ENCODE measurements at places on chromosomes 3 and 15.

GRCh38 chr15:40323953-40324937 lies 753 bp downstream of the INAFM2 start:
- DNase-seq, result no peak

DNA sequence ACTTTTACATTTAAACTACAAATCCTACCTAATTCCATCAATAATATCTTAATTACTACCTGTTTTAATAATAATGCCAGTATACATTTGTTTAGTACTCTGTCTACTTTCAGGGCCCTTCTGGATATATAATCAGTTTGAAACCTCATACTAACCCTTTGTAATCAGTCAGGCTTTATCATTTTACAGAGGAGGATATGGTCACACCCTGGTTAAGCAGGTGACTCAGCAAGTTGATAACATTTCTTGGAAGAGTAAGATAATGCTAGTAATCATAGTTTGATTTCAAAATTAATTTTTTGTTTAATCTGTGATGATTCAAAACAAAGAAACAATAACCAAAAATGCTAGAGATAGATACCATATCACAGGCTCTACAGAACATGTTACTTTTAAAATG lies 208.2 kb upstream of the MANF start:
- DNase-seq, result no peak

DNA sequence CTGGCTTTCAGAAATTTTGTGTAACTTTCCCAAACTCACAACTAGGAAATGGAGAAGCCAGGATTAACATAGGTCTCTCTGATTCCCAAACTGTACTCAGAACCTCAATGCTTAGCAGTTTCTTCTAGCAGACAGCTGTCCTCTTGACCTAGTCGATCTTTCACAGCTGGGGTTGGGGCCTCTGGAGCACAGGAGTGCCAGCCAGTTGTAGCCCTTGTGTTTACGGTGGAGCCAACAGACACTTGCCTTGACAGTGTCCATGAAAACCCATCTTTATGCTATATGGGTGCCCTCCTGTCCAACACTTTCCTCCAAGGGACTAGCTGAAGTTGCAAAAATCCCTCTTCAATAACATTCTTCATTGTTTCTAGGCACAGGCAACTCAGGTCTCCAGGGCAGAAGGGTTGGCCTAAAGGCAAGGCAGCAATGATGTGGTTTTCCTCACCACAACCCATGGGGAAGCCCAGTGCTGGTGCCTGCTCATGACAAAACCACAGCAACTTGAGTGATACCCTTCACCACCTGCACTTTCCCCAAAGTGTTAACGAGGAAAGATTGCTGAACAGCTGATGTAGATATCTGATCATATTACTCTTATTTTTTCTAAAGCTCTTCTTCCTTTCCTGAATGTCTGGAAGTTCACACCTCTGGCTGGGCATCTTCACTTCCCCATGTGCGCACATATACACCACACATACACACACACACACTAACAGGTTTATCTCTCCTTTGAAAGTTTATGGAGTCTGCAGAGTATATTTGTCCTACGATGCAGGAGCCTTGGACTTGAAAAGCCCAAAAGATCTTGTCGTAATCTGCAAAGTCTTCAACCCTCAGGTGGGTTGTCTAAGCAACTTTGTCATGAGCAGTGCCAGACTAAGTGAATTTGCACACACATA lies 11.0 kb upstream of the KNG1 start:
- DNase-seq, result no peak

- DNase-seq, result no peak
Measured at GRCh38 chr15:88378188-88378637, 89.0 kb downstream of the MRPL46 start.

GRCh38 chr3:171660188-171660587 lies 150.1 kb downstream of the PLD1 start:
- DNase-seq, result no peak

- DNase-seq, result no peak
Measured at GRCh38 chr3:115292131-115292530, 145.0 kb upstream of the ZBTB20 start.

Data from right hindlimb (tissue), 1 donor.